ENCODE measurements at places on chromosomes 2 and 18.

DNA sequence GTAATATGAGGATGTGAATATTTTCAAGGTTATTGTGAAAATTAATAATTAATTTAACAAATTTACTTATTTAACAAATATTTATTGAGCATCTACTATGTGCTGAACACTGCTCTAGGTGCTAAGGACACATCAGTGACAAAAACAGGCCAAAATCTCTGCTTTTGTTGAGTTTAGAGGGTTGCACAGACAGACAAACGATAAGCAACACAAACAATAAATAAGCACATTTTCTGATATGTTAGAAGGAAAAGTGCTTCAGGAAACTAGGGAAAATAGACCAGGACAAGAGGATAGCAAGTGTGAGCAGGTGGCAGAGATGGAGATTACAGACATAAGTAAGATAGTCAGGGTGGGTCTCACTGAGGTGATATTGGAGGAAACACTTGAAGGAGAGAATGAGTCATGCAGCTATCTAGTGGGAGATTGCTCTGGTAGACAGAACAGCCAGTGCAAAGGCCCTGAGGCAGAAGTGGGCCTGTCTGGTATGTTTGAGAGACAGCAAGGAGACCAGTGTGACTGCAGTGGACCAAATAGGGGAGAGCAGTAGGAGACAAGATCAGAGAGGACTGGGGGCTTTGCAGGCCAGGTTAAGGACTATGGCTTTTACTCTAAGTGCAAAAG, 38.3 kb downstream of the SFXN5 start:
- no peak for DNase-seq

- no peak for DNase-seq
Observed at GRCh38 chr2:69018678-69019095, 5.7 kb downstream of the ANTXR1 start.

GRCh38 chr2:1739322-1739957, 4.9 kb downstream of the PXDN start:
- DNase-seq: no peak

GRCh38 chr18:55547705-55548056, 40.3 kb downstream of the TCF4 start:
- DNase-seq: no peak
